ENCODE measurements at places on chromosomes 11 and 22. TPM values are rescaled to one million over a fixed set of nuclear protein-coding genes. Genes with fewer than 3 reads are reported as not detected.

POU2AF1 gene
- polyA plus RNA-seq, result 2.0 TPM

C11orf42 gene
- polyA plus RNA-seq, result not detected

CARD16 gene
- polyA plus RNA-seq, result 219 TPM

CADM1 gene
- 2.9 TPM for polyA plus RNA-seq

TREH gene
- polyA plus RNA-seq, result not detected

TMA7B gene
- 3.3 TPM for polyA plus RNA-seq

SYCE3 gene
- not detected for polyA plus RNA-seq

KCNK7 gene
- polyA plus RNA-seq, result not detected

UPK2 gene
- not detected for polyA plus RNA-seq

TKFC gene
- 24.5 TPM for polyA plus RNA-seq

CDCA5 gene
- polyA plus RNA-seq, result 0.41 TPM

All from CD4-positive, alpha-beta memory T cell (primary cell).